ENCODE measurements at places on chromosomes 11 and 22. TPM values are rescaled to one million over a fixed set of nuclear protein-coding genes. Genes with fewer than 3 reads are reported as not detected.

The LYVE1 gene
- total RNA-seq, result 165 TPM

The CSNK2A3 gene
- 6.0 TPM for total RNA-seq

The MPZL2 gene
- total RNA-seq, result 52.7 TPM

GRCh38 chr22:40666151-40666848 is 13.0 kb upstream of the MCHR1 start:
- DNase-seq, result peak; percentile 88

GRCh38 chr11:75240311-75241035 is at the start of gene TPBGL:
TSS of gene TPBGL (plus strand) at chr11:75240774. CDS start at chr11:75241050, 276 bp downstream.
- no peak for DNase-seq
